Ureter (tissue), 1 donor: ENCODE measurements at places on chromosomes 5 and 9.

DNA sequence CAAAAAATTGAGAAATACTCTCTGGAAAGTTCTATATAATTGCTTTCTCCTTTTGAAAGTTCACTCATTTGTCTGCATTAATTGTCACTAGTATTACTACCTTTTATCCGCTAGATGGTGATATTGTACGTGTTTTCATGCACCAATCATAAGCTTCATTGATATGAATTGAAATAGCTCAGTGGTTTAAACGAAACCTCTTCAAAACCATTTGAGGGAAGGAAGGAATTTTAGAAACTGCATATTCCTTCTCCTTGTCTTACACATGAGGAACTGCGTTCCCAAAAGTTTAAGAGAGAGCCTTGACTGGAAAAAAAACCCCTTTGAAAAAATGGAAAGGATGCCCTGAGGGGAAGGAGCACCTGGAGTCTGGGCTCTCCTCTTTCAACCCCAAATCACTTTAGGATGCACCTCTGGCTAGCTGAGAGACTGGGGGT, 98.6 kb downstream of the YTHDC2 start:
- no peak for DNase-seq

DNA sequence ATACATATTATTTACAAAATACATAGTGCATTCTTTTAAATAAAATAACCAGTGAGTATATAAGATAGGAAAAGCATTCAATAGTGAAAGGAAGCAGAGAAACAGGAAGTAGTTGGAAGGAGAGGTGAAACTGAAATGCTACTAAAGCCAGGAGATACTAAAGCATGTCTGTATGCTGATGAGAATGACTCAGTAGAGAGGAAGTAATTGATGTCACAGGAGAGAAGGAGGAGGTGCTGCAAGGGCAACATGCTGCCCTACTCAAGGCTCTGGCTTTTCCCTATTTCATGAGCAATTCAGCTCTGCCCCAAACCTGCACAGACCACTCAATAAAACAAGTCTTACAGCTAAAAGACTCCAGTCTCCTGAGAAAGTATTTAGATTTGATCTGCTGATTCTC, 108.5 kb upstream of the TXNDC8 start:
- no peak for DNase-seq

DNA sequence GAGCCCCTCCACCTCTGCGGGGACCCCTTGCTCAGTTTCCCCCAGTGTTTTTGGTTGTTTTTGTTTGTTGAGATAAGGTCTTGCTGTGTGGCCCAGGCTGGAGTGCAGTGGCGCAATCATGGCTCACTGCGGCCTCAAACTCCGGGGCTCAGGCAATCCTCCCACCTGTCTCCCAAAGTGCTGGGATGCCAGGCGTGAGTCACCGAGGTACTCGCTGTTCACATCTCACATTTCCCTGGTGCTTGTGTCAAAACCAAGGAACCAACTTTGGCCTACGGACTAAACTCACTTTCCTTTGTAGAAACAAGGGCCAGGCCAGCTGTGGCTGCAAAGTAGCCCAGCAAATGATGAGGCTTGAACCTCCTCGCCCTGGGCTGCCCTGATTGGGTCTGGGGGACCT, 9.7 kb upstream of the AJM1 start:
- no peak for DNase-seq

- DNase-seq, result no peak
These were observed 5.6 kb downstream of the NR4A3 start for GRCh38 chr9:99827244-99827643.

- DNase-seq, result no peak
These were observed 938.5 kb upstream of the ACO1 start for GRCh38 chr9:31445960-31446359.

- no peak for DNase-seq
These were observed 985.9 kb downstream of the CDH18 start for GRCh38 chr5:19002111-19002510.

DNA sequence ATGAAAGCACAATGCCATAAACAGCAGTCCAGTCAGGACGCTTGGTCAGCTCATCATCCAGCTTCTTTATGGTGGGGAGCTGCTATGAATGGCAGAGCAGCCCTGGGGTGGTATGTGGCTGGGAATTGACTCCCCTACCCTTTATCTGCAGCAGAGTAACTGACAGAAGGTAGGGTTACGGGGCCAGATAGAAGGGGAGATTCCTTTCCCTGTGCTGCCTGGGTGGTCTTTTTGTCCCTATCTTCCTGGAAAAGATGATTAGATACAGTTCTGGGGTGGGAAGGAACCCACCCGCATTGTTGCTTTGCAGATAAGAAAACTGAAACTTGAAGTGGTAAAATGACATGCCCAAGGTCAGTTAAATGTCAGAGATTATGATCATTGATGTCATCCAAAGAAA, 405.5 kb downstream of the ARHGEF28 start:
- no peak for DNase-seq

DNA sequence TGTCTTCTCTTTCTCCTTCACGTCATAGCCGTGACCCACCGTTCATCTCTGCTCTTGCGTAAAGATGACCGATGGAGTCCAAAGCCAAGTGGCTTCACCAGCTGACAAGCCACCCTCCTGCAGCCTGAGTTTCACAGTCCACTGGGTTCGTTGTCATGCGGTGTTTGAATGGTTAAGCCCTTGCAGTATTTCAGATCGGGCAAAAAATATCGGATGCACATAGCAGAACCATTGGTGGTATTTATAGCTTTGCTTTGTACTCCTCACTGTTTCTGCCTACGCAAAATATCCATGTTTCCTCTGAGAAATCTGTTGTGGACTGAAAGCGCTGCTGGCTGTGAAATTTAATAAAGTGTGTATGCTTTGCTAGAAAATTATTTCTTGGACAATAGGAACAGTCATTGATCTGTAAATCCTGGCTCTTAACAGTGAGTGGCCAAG, 34.5 kb upstream of the NCS1 start:
- no peak for DNase-seq

DNA sequence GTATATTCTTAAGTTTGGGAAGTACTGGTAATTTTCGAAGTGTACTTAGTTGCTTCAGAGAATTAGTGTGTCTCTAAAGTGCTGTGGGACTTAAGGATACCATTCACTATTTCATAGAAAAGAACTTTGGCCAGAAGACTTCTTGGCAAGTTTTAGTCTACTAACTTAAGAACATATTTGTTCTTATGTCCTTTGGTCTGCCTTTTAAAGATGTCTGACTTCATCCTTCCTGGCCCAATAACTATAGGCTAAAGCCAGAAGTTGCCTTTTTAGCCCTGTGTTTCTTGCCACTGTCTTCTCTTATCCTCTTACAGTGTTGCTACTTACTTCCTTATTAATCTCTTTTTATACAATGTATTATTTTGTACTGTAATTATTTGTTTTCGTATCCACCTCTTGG, 6.3 kb downstream of the RBM27 start:
- DNase-seq, result no peak

DNA sequence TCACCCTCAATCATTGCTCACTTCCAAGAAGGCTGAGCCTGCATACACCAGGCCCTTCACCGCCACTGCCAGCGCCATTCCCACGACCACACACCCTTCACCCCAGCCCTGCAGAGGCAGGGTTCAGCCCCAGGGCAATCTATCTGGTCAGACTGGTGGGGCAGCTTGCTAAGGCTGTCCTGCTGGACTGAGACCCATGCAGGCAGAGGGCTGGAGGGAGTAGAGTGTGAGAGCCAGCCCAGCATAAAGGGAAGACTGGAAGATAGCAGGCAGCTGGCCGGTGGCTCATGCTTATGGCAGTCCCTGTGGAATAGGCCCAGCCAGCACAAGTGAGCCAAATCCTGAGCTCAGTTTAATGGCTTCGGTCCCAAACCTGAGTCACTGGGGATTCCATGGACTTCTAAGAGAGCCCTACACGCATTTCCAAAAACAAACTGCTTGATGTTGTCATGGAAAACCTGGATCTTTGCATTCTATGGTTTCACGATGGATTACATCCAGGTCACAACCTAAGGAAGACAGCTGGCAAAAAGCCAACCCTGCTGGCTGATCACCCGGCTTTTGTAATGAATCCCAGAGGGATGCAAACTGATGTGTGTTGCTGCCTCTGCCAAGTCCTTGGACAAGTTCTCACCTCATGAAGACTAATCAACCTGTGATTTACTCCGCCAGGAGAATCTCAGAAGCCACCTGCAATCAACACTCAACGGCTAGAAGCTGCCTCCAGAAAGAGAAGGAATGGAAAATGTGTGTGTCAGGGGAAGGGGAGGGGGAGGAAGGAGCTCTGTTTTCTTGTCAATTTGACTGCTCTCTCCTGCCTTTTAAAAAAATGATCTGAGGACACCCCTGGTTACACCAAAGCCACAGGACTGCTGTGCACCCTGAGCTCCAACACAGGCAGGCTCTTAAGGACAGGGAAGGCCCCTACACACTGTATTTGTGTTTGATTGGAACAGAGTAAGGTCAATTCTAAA, 143.6 kb downstream of the LHFPL2 start:
- peak; percentile 84 for DNase-seq

DNA sequence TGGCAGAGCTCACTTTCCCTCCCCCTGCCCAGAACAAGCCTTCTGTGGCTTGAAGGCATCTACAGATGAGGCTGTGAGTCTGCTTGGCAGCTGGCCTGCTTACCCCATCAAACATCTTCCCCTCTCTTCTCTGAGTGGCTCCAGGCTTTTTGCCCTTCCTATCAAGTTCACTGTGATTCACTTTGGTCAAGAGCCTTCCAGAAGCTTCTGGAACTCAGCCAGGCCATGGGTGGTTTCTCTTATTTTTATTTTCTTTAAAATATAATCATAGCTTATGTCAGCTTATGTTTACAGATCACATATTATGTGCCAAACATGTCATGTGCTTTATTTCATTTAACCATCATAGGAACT, 267.0 kb downstream of the SEC61B start:
- DNase-seq, result no peak
